Pulmonary artery endothelial cell (primary cell): ENCODE measurements at places on chromosomes 5 and 9. TPM values are rescaled to one million over a fixed set of nuclear protein-coding genes. Genes with fewer than 3 reads are reported as not detected.

Gene NACC2
- total RNA-seq, result 20.7 and 25.5 TPM in 2 replicates

Gene NUTM2F
- total RNA-seq, result not detected in 2 replicates

Gene BTNL8
- not detected in 2 replicates for total RNA-seq

Gene HAVCR1
- not detected in 2 replicates for total RNA-seq

Gene CCDC69
- total RNA-seq, result 8.2 and 8.9 TPM in 2 replicates

Gene RFESD
- 1.3 and 1.8 TPM in 2 replicates for total RNA-seq

Gene SPINK13
- total RNA-seq, result not detected in 2 replicates

Gene AGPAT2
- total RNA-seq, result 48.9 and 49.9 TPM in 2 replicates

Gene CYLC2
- total RNA-seq, result not detected in 2 replicates

Gene SPATA31C1
- not detected in 2 replicates for total RNA-seq

Gene CMYA5
- total RNA-seq, result under 0.01 and 0.07 TPM in 2 replicates

Gene EGR1
- 0.73 and 1.2 TPM in 2 replicates for total RNA-seq

Gene IL5
- total RNA-seq, result not detected in 2 replicates

Gene RNF224
- 0.07 TPM in 2 replicates for total RNA-seq

Gene GGTA1
- 0.18 and 0.53 TPM in 2 replicates for total RNA-seq

Gene CCNJL
- total RNA-seq, result 2.7 and 3.2 TPM in 2 replicates

Gene HSPB3
- total RNA-seq, result not detected in 2 replicates

Gene IL4
- total RNA-seq, result not detected in 2 replicates

Gene PAPPA
- under 0.01 and 0.07 TPM in 2 replicates for total RNA-seq

Gene DMGDH
- total RNA-seq, result 0.20 and 0.25 TPM in 2 replicates

Gene RAB3C
- 0.14 and 0.20 TPM in 2 replicates for total RNA-seq

Gene SEMA5A
- 0.04 and 0.40 TPM in 2 replicates for total RNA-seq

Gene BARHL1
- not detected in 2 replicates for total RNA-seq

Gene GNA14
- total RNA-seq, result 3.2 and 12.6 TPM in 2 replicates

Gene ANKRD31
- total RNA-seq, result not detected in 2 replicates

Gene FAM153A
- total RNA-seq, result not detected in 2 replicates

Gene ZNG1C
- 16.0 and 20.1 TPM in 2 replicates for total RNA-seq

Gene SPINK1
- total RNA-seq, result not detected in 2 replicates

Gene LCN1
- not detected in 2 replicates for total RNA-seq

Gene GLIPR2
- 36.2 and 40.3 TPM in 2 replicates for total RNA-seq

Gene SLC46A2
- not detected in 2 replicates for total RNA-seq
